Right lung (tissue), 10 donors: ENCODE measurements at places on chromosomes 2 and 18.

GRCh38 chr18:21686282-21687105 lies 18.1 kb downstream of the ABHD3 start:
- DNase-seq, result peak; percentile 52

GRCh38 chr18:14093307-14093915 lies 38.8 kb downstream of the ZNF519 start:
- no peak for DNase-seq

DNA sequence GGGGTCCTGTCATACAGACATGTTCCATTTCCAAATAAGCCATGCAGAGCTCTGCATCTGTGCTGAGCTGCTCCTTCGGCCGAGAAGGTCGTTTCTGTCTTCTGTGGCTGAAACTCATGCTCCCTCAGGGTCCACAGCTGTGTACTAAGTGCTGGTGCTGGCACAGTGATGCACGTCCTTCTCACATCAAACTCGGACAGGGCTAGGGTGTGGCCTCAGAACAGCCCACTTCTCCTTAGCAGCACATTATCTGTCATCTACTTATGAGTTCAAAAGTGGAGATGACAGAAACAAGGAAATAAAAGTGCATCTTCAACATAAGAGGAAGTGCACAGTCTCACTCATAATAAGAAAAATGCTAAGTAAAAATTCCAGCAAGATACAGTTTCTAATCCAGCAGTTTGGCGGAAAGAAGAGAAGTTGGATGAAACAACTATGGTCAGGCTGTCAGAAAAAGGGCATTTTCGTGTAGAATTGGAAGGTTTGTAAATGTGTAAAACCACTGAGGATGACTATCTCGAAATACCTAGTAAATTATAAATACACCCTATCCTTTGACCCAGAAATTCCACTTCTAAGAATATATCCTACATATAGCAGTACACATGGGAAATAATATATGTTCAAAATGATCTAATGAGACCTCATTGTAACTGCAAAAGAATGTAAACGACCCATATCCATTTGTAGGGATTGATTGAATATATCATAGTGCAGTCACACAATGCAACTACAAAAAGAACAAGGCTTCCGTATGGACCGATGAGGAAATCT lies 53.7 kb upstream of the APCDD1 start:
- DNase-seq, result no peak

DNA sequence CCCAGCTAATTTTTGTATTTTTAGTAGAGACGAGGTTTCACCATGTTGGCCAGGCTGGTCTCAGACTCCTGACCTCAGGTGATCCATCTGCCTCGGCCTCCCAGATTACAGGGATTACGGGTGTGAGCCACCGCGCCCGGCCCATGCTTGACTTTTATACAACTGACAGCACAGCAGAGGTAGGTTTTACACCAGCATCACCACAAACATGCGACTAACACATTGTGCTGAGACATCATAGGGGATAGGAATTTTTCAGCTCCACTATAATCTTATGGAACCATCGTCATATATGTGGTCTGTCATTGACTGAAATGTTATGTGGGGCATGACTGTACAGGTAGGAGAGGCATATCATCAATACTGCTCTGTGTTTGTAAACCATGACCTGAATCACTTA lies 122.1 kb downstream of the THADA start:
- DNase-seq, result no peak

DNA sequence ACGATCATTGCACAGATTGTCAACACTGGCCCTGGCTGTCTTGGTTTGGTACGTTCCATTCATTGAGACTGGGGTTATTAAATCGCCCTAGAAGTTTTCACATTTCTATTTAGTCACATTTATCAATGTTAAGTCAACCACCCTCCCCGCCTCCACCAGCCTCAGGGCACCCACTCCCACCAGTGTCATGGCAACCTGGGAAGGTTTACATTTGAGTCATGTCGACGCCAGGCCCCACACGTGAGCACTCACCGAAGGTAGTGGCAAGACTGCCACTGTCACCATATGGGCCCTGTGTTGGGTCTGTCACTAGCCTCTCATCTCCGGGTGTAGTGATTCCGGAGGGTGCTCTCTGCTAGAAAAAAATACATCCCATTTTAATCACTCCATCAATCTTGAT lies 194.2 kb downstream of the TWIST2 start:
- no peak for DNase-seq

GRCh38 chr2:102717308-102718018 lies 44.4 kb upstream of the TMEM182 start:
- no peak for DNase-seq

DNA sequence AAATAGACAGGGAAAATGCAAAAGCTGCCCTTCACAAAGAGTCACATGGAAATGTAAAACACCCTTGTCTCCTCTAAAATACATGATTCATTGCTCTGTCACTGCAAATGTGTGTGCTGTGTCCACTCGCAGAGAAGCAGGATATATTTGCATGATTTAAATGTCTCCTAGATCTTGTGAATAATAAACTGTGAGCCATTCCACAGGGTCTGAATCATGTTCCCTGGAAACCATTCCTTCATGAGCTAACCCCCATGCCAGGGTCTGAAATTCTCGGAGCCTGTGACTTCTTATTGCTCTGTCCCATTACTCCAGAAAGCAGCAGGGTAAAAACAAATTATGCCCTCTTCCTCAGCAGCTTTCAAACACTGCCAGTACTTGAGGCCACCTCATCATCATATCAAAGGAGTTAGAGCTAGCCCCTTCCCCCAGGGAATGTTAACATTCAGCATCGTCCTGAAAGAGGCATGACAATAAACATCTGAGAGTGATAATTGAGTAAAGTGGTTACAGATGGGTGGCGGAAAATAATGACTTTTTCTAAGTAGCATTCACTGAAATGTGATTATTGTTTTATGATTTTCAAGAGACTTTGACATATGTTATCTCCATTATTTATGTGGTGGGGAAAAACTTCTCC lies 11.7 kb upstream of the CNGA3 start:
- no peak for DNase-seq

DNA sequence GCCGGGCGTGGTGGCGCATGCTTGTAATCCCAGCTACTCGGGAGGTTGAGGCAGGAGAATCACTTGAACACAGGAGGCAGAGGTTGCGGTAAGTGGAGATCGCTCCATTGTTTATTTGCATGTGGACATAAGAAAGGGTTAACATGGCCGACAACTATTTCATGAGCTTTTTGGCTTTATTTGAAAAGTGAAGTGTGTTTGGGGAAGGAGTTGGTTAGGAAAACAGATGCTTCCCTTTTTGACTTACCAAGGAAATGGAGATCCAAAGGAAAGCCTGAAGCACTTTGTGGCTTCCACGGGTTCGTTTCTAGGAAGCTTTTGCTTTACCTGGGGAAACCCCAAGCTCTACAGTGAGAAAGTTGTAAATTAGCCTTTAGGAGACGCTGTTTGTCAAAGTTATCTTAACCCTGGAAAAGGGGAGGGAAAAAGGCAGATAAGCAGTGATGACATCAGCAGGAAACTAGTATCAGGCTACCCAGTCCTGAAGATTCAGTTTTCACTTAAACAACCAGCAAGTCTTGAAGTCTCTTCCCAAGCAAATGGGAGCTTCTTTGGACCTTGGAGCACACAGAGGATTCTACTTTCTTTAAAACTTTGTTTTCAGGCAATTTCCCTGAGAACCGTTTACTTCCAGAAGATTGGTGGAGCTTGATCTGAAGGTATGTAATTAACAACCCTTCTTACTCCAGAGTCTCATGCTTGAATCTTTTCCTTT lies at the start of gene CASP10:
TSS of gene CASP10 (plus strand) at position 492 of the 715 bp plus-strand sequence. CDS start 2,637 bp downstream, outside the sequence.
- peak; percentile 46 for DNase-seq

- no peak for DNase-seq
These were observed 13.7 kb downstream of the GEMIN6 start for GRCh38 chr2:38791744-38792143.

- DNase-seq, result no peak
These were observed 239.0 kb upstream of the FANCL start for GRCh38 chr2:58480141-58480540.

DNA sequence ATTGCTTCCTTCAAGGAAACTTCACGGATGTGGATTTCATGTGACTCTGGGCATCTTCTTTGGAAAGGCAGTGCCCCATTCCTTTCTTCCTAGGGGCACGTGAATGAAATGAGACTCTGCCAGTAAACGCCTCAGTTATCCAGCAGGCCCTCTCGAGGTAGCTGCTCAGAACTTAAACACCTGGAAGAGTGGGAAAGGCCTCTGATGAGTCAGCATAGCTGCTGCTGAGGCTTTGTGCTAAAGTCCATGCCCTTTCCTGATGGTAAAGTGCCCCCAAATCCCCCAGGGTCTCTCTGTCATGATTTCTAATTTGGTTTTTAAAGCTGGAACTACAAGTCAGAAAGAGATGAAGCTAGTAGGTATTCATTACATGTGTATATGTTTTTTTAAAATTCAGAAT lies 3.8 kb downstream of the SLC1A4 start:
- no peak for DNase-seq

DNA sequence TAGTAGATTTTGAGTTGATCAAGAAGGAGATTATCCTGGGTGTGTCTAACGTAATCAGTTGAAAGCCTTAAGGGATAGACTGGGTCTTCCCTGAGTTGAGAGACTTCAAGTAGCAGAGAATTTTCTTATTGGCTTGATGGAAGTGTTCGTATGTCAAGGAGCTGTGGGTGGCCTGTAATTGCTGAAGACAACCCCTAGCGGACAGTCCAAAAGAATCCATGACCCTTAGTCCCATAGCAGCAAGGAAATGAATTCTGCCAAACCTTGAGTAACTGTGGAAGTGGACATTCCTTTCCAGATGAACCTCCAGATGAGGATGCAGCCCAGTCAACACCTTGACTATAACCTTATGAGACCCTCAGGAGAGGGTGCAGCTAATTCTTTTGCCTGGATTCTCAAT lies 786.3 kb downstream of the SOCS6 start:
- DNase-seq, result no peak

DNA sequence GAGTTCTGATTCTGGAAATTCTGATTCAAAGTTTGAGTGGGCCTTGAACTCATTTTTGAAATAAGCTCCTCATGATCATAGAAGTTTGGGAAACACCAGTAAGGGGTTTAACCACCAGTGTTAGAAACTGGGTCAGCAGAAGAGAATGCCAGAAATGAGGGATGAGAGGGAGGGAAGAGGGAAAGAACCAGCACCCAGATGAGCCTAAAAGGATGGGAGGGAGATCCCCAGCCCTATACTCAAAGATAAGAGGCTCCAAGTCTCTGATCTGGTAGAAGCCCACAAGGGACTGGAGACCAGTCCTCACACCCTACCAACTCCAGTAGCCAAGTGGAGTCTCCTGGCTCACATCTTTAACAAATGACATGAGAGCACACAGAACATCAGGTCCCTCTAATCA lies 305.0 kb upstream of the NRP2 start:
- no peak for DNase-seq

- no peak for DNase-seq
These were observed 43.7 kb downstream of the MYO3B start for GRCh38 chr2:170221317-170222288.

DNA sequence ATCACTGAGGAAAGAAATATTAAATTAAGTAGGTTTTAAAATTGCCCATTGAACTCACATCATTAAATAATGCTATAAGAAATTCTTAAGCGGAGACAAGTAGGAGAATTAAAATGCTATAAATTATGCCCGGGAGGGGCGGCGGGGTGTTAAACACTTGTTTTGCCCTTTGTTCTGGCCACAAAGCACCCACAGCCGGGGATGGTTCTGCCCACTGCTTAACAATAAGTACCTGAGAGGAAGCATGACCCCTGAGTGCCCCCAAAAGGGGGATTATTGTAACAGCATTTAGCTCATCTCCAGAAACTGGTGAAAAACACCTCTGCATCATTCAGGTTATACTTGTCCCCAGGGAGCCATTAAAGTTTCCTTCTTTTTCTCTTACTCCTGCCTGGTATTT lies 332.7 kb upstream of the POU3F3 start:
- no peak for DNase-seq

- DNase-seq, result no peak
These were observed 785.0 kb downstream of the CNTNAP5 start for GRCh38 chr2:124810132-124810531.

DNA sequence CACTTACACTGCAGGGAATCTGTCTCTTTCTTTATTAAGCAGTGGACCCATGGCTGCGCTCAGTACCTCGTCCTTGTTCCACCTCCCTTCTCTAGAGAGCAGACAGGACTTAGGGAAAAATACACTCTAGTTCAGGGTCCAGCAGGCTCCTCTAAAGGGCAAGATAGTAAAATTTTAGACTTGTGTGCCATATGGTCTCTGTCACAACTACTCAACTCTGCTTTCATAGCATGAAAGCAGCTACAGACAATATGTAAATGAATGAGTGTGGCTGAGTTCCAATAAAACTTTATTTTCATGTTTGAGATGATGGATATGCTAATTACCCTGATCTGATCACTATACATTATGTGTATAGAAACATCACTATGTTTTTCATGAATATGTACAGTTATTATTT lies 163.1 kb downstream of the BABAM2 start:
- DNase-seq, result no peak

DNA sequence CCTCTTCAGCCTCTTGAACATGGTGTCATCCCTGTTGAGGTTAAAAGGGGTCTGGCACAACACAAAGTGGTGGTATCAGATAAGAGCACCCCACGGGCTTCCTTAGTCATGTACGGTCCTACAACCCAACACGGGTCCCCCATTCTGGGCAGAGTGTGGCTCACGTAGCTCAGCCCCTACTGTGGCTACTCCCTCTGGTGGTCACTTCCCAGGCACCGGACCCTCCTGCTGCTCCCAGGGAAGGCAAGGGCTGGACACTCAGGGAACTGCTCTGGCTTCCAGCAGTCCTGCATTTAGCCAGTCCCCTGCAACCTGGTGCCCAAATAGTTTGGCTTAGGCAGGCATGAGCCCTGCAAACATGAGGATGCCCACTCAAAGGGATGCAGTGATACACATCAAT lies 58.6 kb downstream of the GALNT14 start:
- DNase-seq, result no peak

GRCh38 chr2:98830571-98831145 lies 99.7 kb upstream of the MGAT4A start:
- DNase-seq, result no peak

- DNase-seq, result no peak
These were observed 127.5 kb upstream of the SLC1A4 start for GRCh38 chr2:64861452-64862397.

- no peak for DNase-seq
These were observed 8.3 kb downstream of the TRIM54 start for GRCh38 chr2:27290549-27290948.

- DNase-seq, result no peak
These were observed 11.9 kb upstream of the ARID5A start for GRCh38 chr2:96524482-96525210.

GRCh38 chr18:12405066-12405465 lies 2.7 kb upstream of the PRELID3A start:
- no peak for DNase-seq

GRCh38 chr2:128714851-128715312 lies 396.2 kb upstream of the HS6ST1 start:
- DNase-seq, result no peak

DNA sequence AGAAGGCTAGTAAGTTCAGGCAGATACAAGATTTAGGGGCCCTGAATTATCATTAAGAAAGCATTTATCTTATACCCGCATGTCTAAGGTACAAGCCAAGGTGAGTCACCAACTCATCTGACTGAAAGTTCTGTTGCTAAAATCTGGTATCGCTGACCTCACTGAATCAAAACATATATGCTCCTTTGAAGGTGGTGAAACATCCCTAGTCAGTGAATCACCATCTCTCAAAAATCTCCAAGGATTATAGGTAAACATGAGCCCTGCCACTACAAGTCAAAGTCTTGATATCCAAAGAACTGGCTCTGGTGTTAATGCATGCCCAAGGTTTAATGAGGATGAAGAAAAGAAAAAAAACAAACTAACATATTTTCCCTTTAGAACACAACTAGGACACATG lies 43.5 kb downstream of the IRS1 start:
- no peak for DNase-seq

- no peak for DNase-seq
These were observed 424.4 kb downstream of the DSEL start for GRCh38 chr18:67092141-67092540.
